ENCODE measurements at places on chromosomes 1 and 21.

- peak; percentile 45 for DNase-seq
Measured at GRCh38 chr1:237799762-237800474, 90.8 kb downstream of the ZP4 start.

- DNase-seq = peak; percentile 72
Measured at GRCh38 chr1:212595787-212596714, 12.5 kb upstream of the ATF3 start.

GRCh38 chr21:24336491-24336890 lies 1270.8 kb downstream of the MRPL39 start:
- DNase-seq = no peak

GRCh38 chr1:20202166-20202565 lies 15.8 kb upstream of the PLA2G2C start:
- no peak for DNase-seq

- DNase-seq = no peak
Measured at GRCh38 chr1:203056516-203056915, 29.3 kb downstream of the MYOG start.
